ENCODE measurements at places on chromosomes 13 and 19.
A peak's percentile ranks its signal among the peaks of the same experiment; 100 is the strongest.

DNA sequence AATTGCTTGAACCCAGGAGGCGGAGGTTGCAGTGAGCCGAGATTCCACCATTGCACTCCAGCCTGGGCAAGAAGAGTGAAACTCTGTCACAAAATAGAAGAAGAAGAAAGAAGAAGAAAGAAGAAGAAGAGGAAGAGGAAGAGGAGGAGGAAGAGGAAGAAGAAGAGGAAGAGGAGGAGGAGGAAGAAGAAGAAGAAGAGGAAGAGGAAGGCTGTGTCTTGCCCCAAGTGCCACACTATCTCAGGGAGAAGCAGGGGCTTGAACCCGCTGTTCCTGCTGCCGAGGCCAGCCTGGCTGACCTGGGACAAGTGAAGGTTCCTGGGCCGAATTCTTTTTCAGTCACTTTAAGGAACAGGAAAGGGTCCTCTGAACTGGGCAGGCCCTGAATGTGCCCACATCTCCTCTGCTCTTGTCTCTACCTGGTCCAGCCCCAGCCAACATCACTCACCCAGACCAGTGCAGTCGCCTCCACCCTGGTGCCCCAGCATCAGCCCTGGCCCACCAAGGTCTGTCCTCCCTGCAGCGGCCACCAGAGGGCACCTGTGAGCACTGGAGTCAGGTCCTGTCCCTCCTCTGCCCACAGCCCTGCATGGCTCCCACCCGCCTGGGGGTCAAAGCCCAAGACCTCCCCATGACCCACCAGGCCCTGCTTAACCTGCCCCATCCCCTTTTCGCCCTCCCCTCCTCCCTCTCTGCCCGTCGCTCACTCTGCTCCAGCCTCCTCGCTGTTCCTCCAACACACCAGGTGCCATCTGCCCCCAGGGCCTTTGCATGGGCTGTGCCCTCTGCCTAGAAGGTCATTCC is 20.0 kb downstream of the TICAM1 start:
- peak; percentile 7 for DNase-seq

DNA sequence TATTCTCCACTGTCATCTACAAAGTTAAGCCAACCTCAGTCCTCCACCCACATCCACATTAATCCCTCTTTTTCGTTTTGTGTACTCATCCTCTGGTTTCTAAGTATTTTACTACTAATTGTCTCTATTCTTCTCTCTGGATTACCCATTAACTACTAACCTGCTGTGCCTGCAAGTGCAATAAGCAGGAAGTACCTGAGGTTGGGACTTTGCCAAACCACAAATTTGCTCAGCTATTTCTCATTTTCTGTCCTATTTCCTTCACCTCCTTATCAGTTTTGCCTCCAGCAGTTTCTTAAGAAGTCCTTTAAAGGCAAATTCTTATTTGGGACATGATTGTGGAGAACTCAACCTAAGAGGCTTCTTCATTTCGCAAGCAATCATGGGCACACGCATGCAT is 1708.9 kb downstream of the SLITRK5 start:
- no peak for DNase-seq

DNA sequence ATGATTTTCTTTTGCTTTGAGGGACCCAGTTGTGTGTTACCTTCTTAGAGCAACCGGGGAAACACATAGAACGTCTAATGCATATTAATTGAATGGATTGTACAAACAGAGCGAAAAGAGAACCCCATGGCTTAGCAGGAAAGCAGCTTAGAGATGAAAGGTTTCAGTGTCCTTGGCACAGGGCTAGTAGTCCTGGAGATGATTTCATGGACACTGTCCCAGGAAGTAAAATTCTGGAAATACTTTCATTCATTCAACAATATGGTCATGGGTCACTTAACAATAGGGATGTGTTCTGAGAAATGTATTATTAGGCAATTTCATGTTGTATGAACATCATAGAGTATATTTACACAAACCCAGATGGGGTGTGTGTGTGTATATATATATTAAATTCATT is 9.7 kb upstream of the FUT2 start:
- DNase-seq: no peak

- DNase-seq: no peak
Observed at GRCh38 chr19:31555634-31556215, 206.5 kb upstream of the TSHZ3 start.

DNA sequence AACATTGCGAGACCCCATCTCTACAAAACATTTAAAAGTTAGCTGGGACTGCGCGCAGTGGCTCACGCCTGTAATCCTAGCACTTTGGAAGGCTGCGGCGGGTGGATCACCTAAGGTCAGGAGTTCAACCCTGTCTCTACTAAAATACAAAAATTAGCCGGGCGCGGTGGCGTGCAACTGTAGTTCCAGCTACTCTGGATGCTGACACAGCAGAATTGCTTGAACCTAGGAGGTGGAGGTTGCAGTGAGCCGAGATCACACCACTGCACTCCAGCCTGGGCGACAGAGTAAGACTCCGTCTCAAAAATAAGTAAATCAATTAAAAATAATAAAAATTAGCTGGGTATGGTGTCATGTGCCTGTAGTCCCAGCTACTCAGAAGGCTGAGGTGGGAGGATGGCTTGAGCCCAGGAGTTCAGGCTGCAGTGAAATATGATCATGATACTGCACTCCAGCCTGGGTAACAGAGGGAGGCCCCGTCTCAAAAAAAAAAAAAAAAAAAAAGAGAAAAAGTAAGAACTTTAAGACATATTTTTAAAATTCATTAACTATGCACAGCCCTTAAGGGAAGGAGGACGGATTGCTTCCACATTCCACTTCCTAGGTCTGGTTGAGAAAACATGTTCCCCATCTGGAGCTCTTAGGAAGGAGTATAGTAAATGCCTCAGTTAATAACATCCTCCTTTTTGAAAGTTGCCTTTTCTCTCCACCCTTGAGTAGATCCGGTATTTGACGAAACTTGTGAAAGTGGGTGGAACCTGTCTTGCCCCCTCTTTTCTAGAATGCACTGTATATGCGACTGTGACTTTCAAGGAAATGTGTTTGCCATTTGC is 26.1 kb downstream of the EXOC3L2 start:
- no peak for DNase-seq

Data from NCI-H2107 (cell line).